IMR-90 (cell line): ENCODE measurements at places on chromosomes 3 and 15. TPM values are rescaled to one million over a fixed set of nuclear protein-coding genes. Genes with fewer than 3 reads are reported as not detected.
A peak's percentile ranks its signal among the peaks of the same experiment; 100 is the strongest.

DNA sequence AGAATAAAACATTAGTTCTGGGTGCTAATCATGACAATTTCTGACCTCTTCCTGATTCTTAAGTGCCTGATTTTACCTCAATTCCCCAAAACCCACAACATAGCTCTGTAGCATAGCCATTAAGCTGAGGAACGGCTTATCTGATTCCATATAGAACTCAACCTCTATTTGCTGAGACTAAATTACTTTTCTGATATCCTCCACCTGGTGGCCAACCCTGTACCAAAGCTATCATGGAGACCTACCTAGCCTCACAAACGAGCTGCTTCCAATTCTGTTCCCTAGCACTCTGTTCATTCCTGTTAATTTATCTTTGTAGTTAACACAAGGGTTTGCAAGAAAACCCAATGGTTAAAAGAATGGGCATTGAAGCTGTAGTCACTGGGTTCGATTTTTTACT is 245.2 kb downstream of the PLOD2 start:
- DNase-seq, result no peak

GRCh38 chr3:22453906-22454535 is 703.0 kb upstream of the ZNF385D start:
- no peak for DNase-seq

- DNase-seq, result no peak
Observed at GRCh38 chr15:92883163-92883875, 16.8 kb upstream of the CHD2 start.

- no peak for DNase-seq
Observed at GRCh38 chr3:177589041-177589650, 391.9 kb upstream of the TBL1XR1 start.

DNA sequence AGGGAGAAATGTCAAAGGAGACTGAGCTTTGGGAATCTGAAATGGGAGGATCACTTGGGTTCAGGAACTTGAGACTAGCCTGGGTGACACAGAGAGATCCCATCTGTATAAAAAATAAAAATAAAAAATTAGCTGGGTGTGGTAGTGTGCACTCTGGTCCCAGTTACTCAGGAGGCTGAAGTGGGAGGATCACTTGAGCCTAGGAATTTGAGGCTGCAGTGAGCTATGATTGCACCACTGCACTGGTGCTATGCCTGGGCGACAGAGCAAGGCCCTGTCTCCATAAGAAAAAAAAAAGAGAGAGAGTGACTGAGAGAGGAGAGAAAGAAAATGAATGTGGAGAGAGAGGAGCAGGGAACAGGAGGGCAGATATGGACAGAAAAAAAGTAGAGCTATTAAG is 72.8 kb downstream of the SENP2 start:
- no peak for DNase-seq

- DNase-seq, result no peak
Observed at GRCh38 chr15:72859017-72859756, 75.6 kb upstream of the ADPGK start.

DNA sequence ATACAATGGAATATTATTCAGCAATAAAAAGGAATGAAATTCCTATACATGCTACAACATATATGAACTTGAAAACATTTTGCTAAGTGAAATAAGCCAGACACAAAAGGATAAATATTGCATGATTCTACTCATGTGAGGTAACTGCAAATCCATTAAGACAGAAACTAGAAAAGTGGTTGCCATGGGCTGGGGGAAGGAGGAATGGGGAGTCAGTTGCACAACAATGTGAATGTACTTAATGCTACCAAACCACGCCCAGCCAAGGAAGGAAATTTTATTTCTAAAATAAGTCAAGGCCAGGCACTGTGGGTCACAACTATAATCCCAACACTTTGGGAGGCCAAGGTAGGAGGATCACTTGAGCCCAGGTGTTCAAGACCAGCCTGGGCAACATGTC is 9.8 kb upstream of the GMPPB start:
- no peak for DNase-seq

DNA sequence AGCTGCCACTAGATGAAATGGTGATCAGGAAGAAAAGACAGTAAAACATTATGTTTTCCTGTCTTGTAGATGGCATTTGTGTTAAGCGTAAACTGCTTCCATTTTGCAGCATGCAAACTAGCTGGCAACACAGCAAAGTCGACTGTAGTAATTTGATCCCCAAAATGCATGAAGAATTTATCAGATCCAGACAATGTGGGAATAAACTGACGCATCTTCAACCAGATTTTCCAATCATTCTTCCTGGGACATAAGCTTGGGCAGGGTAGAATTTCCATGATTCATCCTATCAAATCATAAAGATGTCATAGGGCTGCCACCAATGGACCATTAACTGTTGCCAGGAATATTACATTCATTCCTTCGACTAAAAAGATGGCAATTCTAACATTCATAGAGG is 260.3 kb downstream of the ERC2 start:
- no peak for DNase-seq

DNA sequence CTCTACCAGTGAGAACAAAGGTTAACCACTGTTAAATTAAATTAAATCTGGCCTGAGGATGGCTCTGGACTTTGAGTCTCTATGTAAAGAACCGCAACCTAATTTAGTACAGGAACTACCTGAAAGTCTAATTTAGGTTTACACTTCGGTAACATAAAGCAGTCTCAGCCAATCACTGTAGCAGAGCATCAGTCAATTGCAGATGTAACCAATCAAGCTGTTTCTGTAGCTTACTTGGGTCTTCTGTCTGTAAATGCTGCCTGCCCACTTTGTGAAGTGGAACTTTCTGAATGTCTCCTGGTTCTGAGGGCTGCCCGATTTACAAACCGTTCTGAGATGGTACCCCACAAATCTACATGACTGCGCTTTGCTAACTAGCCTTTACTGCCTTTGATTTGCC is 39.1 kb upstream of the RASGRP1 start:
- DNase-seq, result no peak

- DNase-seq, result no peak
Observed at GRCh38 chr3:183430325-183430957, 2.0 kb upstream of the MCF2L2 start.

- DNase-seq, result no peak
Observed at GRCh38 chr3:23402728-23403492, 199.8 kb downstream of the UBE2E2 start.

- no peak for DNase-seq
Observed at GRCh38 chr3:172279191-172279640, 169.0 kb downstream of the GHSR start.

DNA sequence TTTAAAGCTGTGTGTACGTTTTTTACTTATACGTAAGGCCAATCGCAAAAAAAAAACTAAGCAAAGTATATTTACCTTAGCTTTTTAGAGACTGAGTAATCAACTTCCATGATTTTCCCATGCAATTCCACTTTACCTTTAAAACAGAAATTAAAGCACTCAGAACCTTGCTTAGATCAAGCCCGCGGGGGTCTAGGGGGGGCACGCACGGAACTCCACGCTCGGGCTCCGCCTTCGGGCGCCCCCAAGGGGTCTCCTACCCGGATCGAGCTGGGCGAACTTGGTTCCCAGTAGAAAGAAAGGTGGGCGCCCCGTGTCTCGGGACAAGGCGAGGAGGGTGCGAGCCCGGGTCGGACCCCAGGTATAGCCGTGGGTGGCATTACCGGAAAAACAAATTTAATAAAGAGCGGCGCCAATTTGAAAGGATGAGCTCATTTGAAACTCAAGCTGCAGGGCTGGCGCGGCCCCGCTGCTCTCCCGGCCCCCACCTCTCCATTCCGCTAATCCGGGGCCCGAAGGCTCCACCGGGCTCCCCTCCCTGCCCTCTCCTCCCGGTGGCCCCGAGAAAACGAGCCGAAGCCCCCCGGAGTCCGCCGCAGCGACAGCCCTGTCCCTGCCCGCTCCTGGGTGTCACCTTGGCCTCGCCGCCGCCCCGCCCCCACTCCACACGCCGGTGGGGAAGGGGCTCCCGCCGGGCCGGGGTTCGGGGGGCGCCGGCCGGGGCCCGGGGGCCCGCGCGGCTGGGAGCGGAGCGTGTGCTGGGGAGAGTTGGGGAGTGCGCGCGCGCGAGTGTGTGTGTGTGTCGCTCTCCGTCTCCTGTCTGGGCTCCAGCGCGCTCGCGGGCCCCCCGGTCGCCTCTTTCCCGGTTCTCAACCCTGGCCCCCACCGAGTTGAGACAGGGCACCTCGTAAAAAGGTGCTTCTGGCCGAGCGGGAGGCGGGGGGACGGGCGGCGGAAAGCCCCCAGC is 1.5 kb downstream of the IGF2BP2 start:
- DNase-seq, result peak; percentile 41

- peak; percentile 96 for DNase-seq
Observed at GRCh38 chr3:71694358-71694999, 30.7 kb downstream of the EIF4E3 start.

GRCh38 chr15:70035719-70036077 is 62.0 kb downstream of the TLE3 start:
- DNase-seq, result no peak

- DNase-seq, result no peak
Observed at GRCh38 chr15:76203346-76204108, 107.7 kb downstream of the ETFA start.

- no peak for DNase-seq
Observed at GRCh38 chr15:94238539-94239118, 7.3 kb downstream of the MCTP2 start.

DNA sequence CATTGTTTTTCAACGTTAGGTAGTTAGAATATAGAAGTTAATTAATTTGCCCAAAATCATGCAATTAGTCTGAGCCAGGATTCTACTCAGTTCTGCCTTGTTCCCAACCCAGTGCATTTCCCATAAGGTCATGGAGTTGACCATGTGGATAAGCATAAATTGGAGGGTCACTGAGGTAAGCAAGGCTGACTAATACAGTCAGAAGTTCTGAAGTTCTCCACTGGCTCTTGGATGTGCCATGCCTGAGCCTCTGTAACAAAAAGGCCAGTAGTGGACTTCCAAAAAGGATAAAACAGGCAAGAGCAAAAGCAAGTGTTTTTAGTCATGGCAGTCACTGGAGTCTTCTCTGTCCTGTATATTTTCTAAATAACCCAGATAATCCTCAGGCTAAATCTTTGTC is 124.4 kb upstream of the PHLDB2 start:
- no peak for DNase-seq

DNA sequence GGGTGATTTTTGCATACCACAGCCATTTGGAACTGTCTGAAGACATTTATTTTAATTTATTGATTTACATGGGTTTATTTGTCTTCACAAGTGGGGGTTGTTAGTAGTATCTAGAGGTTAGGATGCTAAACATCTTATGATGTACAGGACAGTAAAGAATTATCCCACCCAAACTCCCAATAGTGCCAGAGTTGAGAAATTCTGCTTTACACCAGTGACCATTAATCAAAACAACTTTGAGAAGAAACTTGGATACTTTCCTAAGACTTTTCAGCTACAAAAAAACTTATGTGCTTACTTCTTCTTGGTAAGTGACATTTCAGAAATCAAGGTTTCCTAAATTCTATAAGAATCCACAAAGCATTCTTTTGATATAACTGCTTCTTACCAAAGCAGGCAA is 156.7 kb downstream of the SUCLG2 start:
- DNase-seq, result no peak

DNA sequence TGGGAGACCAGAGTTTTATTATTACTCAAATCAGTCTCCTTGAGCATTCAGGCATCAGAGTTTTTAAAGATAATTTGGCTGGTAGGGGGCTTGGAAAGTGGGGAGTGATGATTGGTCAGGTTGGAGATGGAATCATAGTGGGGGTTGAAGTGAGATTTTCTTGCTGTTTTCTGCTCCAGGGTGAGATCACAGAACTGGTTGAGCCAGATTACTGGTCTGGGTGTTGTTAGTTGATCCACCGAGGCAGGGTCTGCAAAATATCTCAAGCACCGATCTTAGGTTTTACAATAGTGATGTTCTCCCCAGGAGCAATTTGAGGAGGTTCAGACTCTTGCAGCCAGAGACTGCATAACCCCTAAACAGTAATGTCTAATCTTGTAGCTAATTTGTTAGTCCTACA is 141.0 kb downstream of the OTOL1 start:
- no peak for DNase-seq

DNA sequence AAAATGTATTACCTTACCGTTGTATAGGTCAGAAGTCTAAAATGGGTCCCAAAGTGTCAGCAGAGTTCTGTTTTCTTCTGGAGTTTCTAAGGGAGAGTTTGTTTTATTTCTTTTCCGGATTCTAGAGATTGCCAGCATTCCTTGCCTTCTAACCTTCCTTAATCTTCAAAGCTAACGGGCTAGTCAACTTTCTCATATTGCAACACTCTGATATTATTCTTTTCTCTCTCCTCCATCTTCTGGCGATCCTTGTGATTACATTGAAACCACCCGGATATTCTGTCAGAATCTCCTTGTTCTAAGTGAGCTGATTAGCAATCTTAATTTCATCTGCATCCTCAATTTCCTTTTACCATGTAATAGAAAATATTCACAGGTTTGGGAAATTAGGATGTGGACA is 36.2 kb upstream of the AADACL2 start:
- no peak for DNase-seq

DNA sequence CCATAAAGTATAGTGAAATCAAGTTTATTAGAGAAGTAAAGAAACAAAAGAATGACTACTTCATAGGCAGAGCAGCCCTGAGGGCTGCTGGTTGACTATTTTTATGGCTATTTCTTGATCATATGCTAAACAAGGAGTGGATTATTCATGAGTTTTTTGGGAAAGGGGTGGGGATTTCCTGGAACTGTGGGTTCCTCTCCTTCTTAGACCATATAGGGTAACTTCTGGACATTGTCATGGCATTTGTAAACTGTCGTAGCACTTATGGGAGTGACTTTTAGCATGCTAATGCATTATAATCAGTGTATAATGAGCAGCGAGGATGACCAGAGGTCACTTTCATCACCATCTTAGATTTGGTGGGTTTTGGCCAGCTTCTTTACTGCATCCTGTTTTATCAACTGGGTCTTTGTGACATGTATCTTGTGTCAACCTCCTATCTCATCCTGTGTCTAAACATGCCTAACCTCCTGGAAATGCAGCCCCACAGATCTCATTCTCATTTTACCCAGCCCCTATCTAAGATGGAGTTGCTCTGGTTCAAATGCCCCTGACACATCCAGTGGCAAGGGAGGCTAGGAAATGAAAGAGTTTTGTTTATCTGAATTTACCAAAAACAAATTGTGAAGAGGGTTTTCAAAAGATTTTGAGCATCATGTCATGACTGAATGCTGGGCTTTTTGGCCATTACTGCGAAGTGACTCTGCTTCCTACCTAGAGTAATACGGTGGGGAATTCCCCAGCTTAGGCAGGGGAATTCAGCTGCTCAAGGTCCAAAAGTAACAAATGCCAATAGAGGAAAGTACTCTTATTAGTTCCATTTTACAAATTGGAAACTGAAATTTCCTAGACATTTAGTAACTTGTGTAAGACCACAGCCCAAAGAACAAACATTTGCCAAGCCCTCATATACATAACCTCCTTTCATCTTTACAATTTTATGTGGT is 6.2 kb upstream of the SPSB4 start:
- no peak for DNase-seq

The PLSCR2 gene
- polyA plus RNA-seq, result not detected in 2 replicates

The ATP8B4 gene
- 0.09 and 0.12 TPM in 2 replicates for polyA plus RNA-seq

The CLDN16 gene
- polyA plus RNA-seq, result 0.09 and 0.22 TPM in 2 replicates

The TMEM40 gene
- polyA plus RNA-seq, result 0.27 and 0.29 TPM in 2 replicates

The ASB7 gene
- polyA plus RNA-seq, result 6.6 and 7.7 TPM in 2 replicates

The GRAMD2A gene
- 0.14 TPM in 1 of 2 replicates, not detected in the other for polyA plus RNA-seq

The TEX55 gene
- polyA plus RNA-seq, result not detected in 2 replicates

The SCAANT1 gene
- not detected in 2 replicates for polyA plus RNA-seq

The ZBED2 gene
- 0.36 and 0.51 TPM in 2 replicates for polyA plus RNA-seq

The LMCD1 gene
- polyA plus RNA-seq, result 43.1 and 53.8 TPM in 2 replicates

The MORC1 gene
- not detected in 2 replicates for polyA plus RNA-seq

The OSTN gene
- not detected in 2 replicates for polyA plus RNA-seq

The KLHL40 gene
- polyA plus RNA-seq, result not detected in 2 replicates

The IL17RB gene
- 0.09 TPM in 1 of 2 replicates, not detected in the other for polyA plus RNA-seq

The ACTRT3 gene
- polyA plus RNA-seq, result 0.97 and 1.1 TPM in 2 replicates

The GMNC gene
- 0.15 and 0.16 TPM in 2 replicates for polyA plus RNA-seq

The CELSR3 gene
- polyA plus RNA-seq, result 0.59 and 0.63 TPM in 2 replicates

The SLCO2A1 gene
- polyA plus RNA-seq, result 1.2 and 1.5 TPM in 2 replicates

The FBLN2 gene
- 60.8 and 66.9 TPM in 2 replicates for polyA plus RNA-seq
